ENCODE measurements at places on chromosomes 3 and 15.

DNA sequence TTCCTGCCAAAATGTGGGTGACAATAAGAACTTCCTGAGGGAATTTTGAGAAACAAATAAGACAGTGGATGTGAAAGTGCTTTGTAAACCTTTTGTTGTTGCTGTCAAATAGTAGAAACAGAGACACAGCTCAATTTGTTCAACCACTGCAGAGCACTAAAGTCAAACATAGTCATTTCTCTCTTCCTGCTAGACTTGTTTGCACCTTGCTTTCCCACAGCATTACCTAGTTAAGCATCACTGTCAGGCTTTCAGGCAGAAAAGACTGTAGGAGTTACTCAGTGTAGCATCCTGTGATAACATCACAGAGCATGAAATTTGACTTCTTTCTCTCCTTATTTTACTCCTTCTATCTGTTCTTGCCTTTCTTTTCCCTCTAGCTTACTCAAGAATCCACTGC, 27.1 kb downstream of the SLC12A1 start:
- no peak for DNase-seq

DNA sequence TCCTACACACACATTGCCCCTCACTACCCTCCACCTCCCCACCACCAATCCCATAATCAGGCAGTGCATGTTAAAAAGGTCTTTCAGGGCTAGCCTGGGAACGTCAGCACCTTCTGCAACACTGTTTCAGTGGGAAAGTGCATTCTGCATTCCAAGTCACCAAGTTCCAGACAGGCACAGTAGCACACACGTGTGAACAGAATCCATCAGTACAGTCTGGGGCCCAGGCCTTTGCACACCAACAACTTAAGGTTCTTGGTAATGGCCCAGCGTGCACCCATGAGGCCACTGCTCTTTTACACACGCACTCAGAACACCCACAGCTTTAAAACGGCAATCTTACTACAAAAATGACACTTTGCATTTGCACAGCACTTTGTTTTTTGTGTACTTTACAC, 1.2 kb downstream of the ANXA2 start:
- DNase-seq: no peak

GRCh38 chr15:84772467-84772866, 24.1 kb downstream of the ZNF592 start:
- no peak for DNase-seq

GRCh38 chr15:88476635-88477060, 9.1 kb downstream of the MRPS11 start:
- DNase-seq: no peak

DNA sequence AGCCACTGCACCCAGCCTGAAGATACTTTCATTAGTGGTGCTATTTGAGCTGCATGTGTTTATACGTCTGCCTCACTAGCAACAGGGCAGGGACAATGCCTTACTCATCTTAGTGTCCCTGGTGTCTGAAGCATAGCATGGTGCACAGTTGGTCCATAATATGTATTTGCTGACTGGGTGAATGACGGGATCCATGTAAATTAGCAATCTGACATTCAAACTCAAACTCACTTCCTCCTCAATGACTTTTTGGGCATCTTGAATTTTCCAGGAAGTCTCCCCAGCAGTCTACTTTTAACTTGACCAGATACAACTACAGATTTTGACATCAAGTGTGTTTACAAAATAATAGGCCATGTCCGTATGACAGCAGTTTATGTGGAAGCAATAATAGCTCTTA, 3.0 kb upstream of the LDHAL6B start:
- DNase-seq: no peak

- no peak for DNase-seq
These were observed 5.2 kb upstream of the C3orf80 start for GRCh38 chr3:160220038-160220437.

GRCh38 chr3:155101398-155101797, 21.3 kb downstream of the MME start:
- no peak for DNase-seq

DNA sequence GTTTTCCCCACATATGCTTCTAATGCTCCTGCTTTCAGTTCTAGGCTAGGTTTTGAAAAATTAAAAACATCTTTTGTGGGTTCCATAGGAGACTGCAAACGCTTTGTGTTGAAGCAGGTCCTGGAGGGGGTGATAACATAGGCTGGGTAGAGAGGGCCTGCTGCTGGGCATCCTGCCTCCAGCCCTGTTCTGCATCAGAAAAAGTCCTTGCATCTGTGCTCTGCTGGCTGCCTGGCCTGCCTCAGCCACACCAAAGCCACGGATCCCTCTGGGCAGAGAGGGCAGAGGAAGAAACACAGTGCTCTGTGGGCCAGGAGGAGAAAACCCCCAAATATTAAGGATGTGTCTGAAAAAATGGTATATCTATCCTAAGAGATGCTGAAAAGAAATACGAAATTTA, 3.9 kb upstream of the ARPP21 start:
- DNase-seq: no peak

- DNase-seq: no peak
These were observed 1.9 kb downstream of the MINDY2 start for GRCh38 chr15:58773024-58773423.

DNA sequence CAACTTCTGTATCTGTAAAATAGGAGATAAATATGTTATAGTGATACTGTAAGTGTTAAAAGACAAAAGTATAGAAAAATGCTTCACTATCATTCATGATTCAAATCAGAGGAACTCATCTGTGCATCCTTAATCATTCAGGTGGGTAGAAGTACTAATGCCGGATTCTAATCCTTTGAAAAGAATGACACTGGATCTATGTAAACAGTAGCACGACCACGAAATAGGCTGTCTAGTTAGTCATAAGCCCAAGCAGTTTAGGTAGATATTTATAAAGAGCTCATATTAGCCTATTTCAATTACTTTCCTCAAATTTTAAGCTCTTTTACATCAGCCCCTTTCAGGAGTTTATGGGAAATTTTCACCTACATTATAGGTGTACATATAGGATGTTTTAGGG, 437.9 kb downstream of the SOX2 start:
- DNase-seq: no peak

DNA sequence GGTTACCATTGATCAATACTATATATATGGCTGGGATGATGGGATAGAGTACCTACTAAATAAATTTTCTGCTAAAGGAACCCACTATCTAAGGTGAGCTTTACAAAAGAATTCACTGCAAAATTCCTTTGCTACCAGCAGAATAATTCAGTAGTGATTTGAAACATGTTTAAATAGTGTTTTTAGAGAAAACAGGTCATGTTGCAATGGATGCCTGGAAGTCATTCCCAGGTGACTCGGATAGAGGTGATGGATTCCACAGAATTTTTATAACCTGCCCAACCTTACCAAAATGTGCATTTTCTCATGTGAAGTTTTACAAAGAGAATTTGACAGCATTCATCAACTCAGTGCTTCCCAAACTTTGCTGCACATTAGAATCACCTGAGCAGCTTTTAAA, 53.2 kb downstream of the CEP152 start:
- no peak for DNase-seq

DNA sequence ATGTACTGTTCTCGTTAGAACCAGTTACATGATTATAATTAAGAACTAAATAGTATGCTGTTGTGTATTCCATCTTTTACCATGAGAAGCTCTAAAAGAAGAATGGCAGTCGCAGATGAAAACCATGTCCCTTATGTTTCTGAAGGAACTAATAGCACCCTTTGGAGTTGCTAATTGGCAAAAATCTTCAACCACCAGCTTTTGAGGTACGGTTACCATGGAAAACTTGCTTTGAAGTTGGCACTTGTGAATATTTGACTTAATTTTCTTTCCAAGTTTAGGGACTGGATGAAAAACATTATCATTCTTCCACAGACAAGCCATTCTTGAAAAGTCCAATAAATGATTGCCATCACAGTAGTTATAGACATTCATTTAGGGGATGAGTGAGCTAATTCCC, 666.6 kb upstream of the ROBO1 start:
- no peak for DNase-seq

GRCh38 chr15:56675930-56676329, 57.4 kb downstream of the ZNF280D start:
- DNase-seq: no peak

GRCh38 chr3:126381966-126382365, 12.7 kb upstream of the CFAP100 start:
- no peak for DNase-seq

GRCh38 chr15:62771234-62771633, 271.3 kb upstream of the TPM1 start:
- no peak for DNase-seq
